ENCODE measurements at places on chromosomes 13 and 19.
A peak's percentile ranks its signal among the peaks of the same experiment; 100 is the strongest.

- peak; percentile 15 for DNase-seq
Observed at GRCh38 chr19:10712754-10713153, 5.1 kb upstream of the DNM2 start.

- DNase-seq = peak; percentile 50
Observed at GRCh38 chr13:30486230-30487074, 20.7 kb upstream of the HMGB1 start.

DNA sequence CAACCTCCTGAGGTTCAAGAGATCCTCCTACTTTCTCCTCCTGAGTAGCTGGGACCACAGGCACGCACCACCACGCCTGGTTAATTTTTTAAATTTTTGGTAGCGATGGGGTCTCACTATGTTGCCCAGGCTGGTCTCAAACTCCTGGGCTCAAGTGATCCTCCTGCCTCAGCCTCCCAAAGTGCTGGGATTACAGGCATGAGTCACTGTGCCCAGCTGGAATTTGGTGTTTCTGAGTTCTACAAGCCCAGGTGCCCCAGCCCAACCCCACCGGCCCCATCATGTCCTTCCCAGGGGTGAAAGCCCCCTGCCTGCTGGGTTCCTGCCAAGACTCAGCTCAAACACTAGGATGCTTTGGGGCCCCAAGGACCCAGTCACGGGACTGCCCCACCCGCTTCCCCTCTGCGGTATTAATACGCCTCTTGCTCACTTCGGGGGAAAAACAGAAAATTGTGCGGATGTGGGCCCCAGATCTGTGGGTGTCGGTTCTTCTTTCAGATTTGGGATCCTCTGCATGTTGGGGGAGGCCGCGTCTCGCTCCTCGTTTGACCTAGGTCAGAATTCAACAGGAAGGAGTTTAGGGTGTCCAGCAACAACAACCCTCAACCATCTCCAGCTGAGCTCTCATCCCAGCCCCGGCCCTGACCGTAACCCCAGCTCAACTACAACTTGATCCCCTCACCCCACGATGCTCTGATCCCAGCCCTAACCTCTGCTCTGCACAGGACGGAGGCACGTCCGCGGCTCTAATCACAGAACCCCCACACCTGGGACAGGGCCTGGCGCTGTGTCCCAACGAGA is 3.7 kb upstream of the FCER2 start:
- DNase-seq = no peak

DNA sequence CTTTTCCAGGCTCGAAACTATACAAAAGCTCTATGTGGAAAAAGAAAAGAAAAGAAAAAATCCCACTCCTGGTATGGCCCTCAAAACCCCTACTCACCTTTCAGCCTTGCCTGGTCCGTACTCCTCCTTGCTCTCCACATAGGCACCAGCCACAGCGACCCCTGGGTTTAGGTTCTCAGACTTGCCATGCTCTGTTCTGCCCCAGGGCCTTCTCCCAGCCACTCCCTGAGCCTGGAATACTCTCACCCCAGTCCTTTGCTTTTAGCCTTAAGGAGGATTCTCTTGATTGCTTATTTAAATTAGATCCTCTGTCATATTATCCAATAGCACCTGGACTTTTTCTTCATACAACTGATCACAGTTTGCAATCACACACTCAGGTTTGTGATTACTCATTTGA is 522.5 kb downstream of the DIAPH3 start:
- DNase-seq = no peak

DNA sequence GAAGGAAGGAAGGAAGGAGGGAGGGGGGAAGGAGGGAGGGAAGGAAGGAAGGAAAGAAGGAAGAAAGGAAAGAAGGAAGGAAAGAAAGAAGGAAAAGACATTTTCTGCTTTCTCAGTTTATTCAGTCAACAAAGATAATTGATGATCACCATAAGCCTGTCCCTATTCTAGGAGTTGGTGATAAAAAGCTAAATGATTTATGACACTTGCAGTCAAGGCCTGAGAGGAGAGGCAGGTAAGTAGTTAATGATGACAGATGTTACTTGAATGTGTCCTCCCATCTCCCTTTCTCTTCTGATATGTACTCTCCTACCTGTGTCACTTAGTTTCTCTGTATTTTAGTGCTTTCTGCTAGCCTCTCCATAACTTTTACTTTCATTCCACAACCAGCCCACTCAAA is 141.3 kb downstream of the SLITRK6 start:
- DNase-seq = no peak

GRCh38 chr13:25501231-25501630 is 129.5 kb downstream of the ATP8A2 start:
- no peak for DNase-seq

DNA sequence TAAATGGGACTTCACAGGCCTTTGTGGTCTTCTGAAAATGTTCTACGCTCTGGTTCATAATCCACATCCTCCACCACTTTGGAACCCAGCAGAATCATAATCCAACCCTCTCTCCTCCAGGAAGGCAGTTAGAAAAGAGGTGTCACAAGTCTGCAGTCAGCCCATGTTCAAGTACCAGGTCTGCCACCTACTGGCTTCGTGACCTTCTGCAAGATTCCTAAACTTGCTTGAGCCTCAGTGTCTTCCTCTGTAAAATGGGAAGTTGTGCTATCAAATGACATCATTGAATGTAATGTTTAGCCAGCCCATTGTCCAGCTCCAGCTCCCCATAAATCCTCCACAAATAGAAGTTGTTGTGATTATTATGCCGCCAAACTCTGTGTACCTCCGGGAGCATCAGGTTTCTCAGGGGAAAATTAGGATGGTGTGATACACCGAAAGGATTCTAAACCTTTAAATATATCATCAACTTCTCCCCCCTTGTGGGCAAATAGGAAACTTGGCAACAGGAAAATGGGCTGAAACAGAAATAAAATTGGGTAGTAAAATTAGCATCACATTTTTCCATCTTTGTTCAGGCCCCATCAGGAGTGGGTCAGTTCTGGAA is 109.7 kb downstream of the NUFIP1 start:
- DNase-seq = peak; percentile 72

DNA sequence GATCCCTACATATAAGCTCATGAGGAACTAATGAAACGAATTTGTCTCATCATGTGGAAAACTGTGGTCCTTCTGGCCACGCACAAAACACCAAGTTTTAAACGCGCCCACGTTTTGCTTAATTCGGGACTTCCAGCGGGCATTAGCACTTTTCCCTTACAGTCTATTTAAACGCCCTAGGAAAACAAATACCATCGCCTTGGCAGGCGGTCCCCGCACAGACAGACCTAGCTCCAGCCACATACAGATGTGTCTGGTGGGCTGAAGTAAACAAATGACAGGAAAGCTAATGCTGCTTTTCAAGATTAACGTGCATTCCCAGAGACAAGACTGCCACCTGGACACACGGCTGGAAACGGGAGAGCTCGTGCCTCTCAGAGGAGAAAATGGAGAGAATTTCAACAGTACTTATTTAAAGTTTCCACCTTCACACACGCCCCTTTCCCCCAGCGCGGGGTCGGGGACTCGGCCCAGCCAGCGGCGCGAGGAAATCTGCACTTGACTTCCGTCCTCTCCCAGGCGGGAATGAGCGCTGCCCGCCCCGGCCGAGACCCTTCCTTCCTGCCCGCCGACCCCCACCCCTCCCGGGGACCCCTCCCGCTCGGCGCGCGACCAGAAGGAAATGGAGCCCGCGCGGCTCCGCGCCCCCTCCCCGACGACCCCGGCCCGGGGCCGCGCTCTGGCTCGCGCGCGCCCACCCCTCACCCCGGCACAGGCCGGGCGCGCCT is 931 bp downstream of the USP12 start:
- peak; percentile 55 for DNase-seq

- DNase-seq = no peak
Observed at GRCh38 chr19:56661248-56661647, 10.3 kb downstream of the ZNF835 start.

- DNase-seq = peak; percentile 5
Observed at GRCh38 chr13:40508127-40508526, 158.3 kb downstream of the FOXO1 start.

DNA sequence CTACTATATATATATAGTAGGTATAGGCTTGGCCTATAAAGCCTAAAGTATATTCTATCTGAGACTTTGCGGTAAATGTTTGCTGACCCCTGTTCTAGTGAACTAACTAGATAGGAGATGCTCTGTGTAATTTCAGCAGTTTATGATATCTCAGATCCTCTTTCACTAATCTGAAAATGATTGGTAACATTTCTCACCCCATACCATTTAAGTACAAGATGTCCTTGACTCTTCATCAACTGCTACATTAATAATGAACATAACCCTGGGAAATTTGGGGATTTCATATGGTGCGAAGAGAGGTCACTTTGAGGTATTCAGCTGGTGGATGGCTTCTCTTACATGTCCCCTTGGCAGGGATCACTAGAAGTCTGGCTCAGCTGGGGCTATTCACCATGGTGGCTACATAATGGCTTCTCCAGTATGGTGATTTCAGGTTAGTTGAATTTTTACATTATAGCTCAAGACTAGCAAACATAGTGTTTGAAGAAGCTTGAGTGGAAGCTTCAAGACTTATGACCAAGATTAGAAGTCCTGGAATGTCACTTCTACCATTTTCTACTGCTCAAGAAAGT is 103.6 kb upstream of the MYCBP2 start:
- no peak for DNase-seq

Measured in DMS53 (cell line).